ENCODE measurements at places on chromosomes 7 and 10.

DNA sequence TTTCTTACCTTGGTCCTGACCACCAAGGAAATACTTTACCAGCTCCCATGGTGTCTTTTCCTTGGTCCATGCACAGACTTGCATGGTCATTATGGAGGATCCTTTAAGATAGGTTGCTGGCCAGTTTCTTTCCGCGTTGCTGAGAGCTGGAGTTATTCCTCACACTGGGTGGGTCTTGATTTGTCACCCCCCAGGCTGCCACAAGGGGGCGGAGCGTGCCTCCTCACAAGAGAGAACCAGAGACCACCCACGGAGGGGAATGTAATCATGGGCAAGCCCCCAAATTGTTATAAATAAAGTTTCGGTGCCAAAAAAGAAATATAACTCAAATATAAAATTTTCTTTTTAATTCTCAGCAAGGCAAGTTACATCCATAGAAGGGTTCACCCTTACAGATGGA lies 10.5 kb upstream of the TRIM24 start:
- H3K36me3 ChIP-seq, result no peaks in the 10 kb centered on the region
- H3K4me3 ChIP-seq, result no peak overlapping the region
- peaks cover 4% of the 10 kb centered on the region for H3K27me3 ChIP-seq
- H3K4me1 ChIP-seq, result no peaks in the 10 kb centered on the region

- H3K4me3 ChIP-seq, result no peak overlapping the region
- peaks cover 2% of the 10 kb centered on the region for H3K36me3 ChIP-seq
- H3K4me1 ChIP-seq, result peaks cover 4% of the 10 kb centered on the region
- no peak overlapping the region for H3K27ac ChIP-seq
- H3K27me3 ChIP-seq, result no peaks in the 10 kb centered on the region
Observed at GRCh38 chr10:102585026-102585425, 59.3 kb upstream of the TRIM8 start.

GRCh38 chr7:129317450-129317849 lies 92.6 kb downstream of the AHCYL2 start:
- H3K4me3 ChIP-seq, result no peak overlapping the region
- peaks cover 8% of the 10 kb centered on the region for H3K36me3 ChIP-seq
- DNase-seq, result no peak
- no peak overlapping the region for H3K27ac ChIP-seq
- H3K27me3 ChIP-seq, result no peaks in the 10 kb centered on the region
- peaks cover 5% of the 10 kb centered on the region for H3K4me1 ChIP-seq

- H3K36me3 ChIP-seq, result peaks cover 21% of the 10 kb centered on the region
- H3K4me1 ChIP-seq, result peaks cover 15% of the 10 kb centered on the region
- no peak for DNase-seq
- H3K27me3 ChIP-seq, result no peaks in the 10 kb centered on the region
- H3K4me3 ChIP-seq, result no peak overlapping the region
Observed at GRCh38 chr7:2781636-2782035, 62.5 kb downstream of the GNA12 start.

DNA sequence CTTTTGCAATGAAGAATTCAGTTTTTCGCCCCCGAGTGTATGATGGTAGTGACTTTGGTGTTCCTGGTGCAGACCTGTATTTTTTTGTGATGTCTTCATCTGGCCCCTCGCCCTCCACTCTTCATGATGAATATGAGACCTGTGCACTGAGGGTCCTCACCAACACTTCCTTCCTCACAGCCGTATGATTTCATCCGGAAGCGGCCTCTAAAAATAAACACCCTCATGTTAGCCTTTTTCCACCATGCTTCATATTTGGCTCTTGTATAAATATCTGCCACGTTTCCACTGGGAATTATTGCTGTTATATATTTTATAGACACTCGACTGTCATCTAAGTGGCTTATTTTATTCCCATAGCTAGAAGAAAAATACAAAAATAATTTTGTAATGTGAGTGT lies 160.4 kb downstream of the MGMT start:
- peaks cover 24% of the 10 kb centered on the region for H3K36me3 ChIP-seq
- no peak overlapping the region for H3K4me3 ChIP-seq
- H3K4me1 ChIP-seq, result peaks cover 12% of the 10 kb centered on the region
- H3K27ac ChIP-seq, result no peak overlapping the region
- DNase-seq, result no peak

DNA sequence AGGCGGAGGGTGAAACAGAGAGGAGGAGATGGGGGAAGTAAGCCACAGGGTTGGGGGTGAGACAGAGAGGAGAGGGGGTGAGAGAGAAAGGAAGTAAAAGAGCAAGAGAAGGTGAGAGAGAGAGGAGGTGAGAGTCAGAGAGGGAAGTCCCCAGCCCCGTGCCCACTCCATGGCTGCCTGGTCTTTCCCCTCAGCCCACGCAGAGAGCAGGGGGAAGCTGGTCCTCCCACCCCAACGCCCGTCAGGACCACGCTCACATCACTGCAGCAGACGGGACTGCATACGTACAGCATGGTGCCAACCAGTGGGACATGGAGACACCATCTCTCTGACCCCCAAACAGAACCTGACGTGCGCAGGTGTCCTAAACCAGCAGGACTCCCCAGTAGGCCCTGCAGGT lies 12.1 kb upstream of the PDGFA start:
- H3K4me3 ChIP-seq, result no peak overlapping the region
- DNase-seq, result no peak
- H3K27me3 ChIP-seq, result peaks cover 10% of the 10 kb centered on the region
- no peaks in the 10 kb centered on the region for H3K36me3 ChIP-seq
- peaks cover 7% of the 10 kb centered on the region for H3K4me1 ChIP-seq

DNA sequence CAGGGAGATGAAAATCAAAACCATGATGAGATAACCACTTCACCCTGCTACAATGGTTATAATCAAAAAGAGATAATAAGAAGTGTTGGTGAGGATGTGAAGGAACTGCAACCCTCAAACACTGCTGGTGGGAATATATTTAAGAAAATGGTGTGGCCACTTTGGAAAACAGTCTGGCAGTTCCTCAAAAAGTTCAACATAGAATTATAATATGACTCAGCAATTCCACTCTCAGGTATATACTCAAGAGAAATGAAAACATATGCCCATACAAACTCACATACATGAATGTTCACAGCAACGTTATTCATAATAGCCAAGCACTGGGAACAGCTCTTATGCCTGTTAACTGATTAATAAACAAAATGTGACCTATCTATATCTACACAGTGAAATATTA lies 104.8 kb downstream of the SLC25A13 start:
- H3K36me3 ChIP-seq, result peaks cover 12% of the 10 kb centered on the region
- H3K4me3 ChIP-seq, result no peak overlapping the region
- DNase-seq, result no peak
- no peak overlapping the region for H3K27ac ChIP-seq

DNA sequence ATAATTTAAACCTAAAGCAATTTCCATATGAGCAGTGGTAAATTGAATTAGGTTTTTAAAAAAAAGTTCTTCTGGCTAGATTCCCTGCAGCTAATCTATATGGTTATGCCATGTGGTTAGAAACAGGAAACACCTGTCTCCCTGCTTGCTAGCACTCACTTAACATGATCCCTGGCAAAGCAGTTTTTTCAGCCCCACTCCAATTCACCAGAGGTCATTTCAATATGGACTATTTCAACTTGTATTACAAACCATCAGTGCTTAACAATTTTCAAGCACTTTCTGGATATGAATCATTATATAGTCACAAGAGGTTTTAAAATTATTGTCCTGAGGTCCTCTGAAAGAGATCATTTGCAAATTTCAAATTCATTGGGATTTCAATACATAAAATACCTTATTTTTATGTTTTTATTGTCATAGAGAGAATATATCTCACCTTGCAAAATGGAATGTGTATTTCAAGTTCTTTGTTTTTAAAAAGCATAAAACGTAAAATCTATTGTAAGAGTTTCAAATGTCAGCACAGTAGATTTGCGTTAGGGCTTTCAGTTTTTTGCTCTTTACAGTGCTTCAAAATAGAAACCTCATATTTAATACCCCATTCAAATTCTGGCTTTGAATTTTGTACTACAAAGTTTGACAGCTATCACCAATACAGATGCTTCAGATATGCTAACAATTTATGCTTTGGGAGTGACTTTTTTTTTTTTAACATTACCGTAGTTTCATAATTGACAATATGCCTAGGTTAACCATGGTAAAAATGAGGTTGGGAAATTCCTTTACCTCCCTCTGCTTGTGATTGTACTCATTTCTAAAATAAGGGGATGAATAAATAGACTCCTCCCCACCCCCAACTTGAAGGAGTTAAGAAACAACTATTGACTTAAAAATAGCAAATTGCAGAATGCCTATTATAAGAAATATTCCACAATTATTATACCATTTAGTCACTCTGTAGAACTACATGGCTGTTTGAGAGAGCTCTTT lies 117.5 kb upstream of the HGF start:
- H3K36me3 ChIP-seq, result no peaks in the 10 kb centered on the region
- DNase-seq, result no peak
- no peak overlapping the region for H3K27ac ChIP-seq
- H3K27me3 ChIP-seq, result no peaks in the 10 kb centered on the region

- H3K4me1 ChIP-seq, result peaks cover 7% of the 10 kb centered on the region
- H3K4me3 ChIP-seq, result no peak overlapping the region
- DNase-seq, result no peak
- no peak overlapping the region for H3K27ac ChIP-seq
- peaks cover 23% of the 10 kb centered on the region for H3K27me3 ChIP-seq
Observed at GRCh38 chr7:37923996-37924395, 3.6 kb downstream of the EPDR1 start.

GRCh38 chr10:96122824-96123223 lies 7.3 kb upstream of the ZNF518A start:
- no peaks in the 10 kb centered on the region for H3K4me1 ChIP-seq
- H3K27me3 ChIP-seq, result peaks cover 26% of the 10 kb centered on the region
- DNase-seq, result no peak

- no peak overlapping the region for H3K27ac ChIP-seq
- H3K36me3 ChIP-seq, result no peaks in the 10 kb centered on the region
- H3K4me1 ChIP-seq, result no peaks in the 10 kb centered on the region
- no peak overlapping the region for H3K4me3 ChIP-seq
- no peaks in the 10 kb centered on the region for H3K27me3 ChIP-seq
- no peak for DNase-seq
Observed at GRCh38 chr7:1124164-1124563, 35.8 kb downstream of the ZFAND2A start.

- H3K4me1 ChIP-seq, result peaks cover 9% of the 10 kb centered on the region
- no peaks in the 10 kb centered on the region for H3K27me3 ChIP-seq
- no peak overlapping the region for H3K4me3 ChIP-seq
Observed at GRCh38 chr7:99456288-99456687, 9.7 kb downstream of the ATP5MF start.

GRCh38 chr10:51986516-51986915 lies 287.1 kb upstream of the CSTF2T start:
- no peak overlapping the region for H3K4me3 ChIP-seq
- no peak overlapping the region for H3K27ac ChIP-seq
- no peaks in the 10 kb centered on the region for H3K27me3 ChIP-seq
- no peaks in the 10 kb centered on the region for H3K4me1 ChIP-seq

GRCh38 chr10:60940446-60940845 lies 3.5 kb downstream of the RHOBTB1 start:
- no peak overlapping the region for H3K27ac ChIP-seq
- peaks cover 7% of the 10 kb centered on the region for H3K27me3 ChIP-seq
- peaks cover 13% of the 10 kb centered on the region for H3K4me1 ChIP-seq
- H3K36me3 ChIP-seq, result no peaks in the 10 kb centered on the region
- no peak overlapping the region for H3K4me3 ChIP-seq
- no peak for DNase-seq

GRCh38 chr10:86367152-86367951 lies 757 bp upstream of the GRID1 start:
- H3K4me3 ChIP-seq, result peak overlapping the region; percentile 32
- H3K27ac ChIP-seq, result no peak overlapping the region
- DNase-seq, result no peak
- H3K4me1 ChIP-seq, result peaks cover 16% of the 10 kb centered on the region
- H3K27me3 ChIP-seq, result peaks cover 35% of the 10 kb centered on the region

DNA sequence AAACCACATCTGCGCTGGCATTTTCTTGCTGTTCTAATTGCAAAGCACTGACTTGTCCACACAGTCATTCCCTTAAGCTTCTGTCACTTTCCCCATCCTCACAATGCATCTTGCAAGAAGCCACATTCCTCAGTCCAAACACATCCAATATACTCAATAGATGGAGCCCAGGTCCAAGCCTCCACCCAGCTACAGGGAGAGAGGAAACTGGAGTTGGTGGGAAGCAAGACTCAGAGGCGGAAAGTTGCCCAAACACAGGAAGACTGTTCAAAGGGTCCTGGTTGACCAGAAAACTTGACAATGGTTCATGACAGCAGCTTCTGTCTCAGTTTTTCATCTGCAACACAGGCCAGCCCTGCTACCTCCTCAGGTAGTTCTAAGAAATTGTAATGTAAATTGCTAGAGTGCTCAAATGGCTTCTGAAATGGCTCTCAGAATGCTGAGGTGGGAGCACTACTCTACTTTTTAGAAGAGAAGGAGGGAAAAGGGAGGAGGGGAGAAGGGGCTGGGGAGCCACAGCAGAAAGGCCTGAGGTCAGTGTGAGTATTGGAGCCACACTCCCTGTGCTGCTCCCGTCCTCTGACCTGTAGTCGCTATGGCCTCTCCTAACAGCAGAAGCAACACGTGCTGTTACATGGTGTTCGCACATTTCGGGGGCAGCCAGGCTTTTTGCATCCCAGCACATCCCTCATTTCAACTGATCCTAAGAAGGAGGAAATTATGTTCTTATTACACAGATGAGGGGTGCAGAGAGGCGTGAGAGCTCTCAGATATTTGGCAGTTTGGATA lies 46.9 kb upstream of the GPR26 start:
- H3K4me1 ChIP-seq, result no peaks in the 10 kb centered on the region
- H3K36me3 ChIP-seq, result no peaks in the 10 kb centered on the region
- H3K27me3 ChIP-seq, result peaks cover 9% of the 10 kb centered on the region
- no peak for DNase-seq

DNA sequence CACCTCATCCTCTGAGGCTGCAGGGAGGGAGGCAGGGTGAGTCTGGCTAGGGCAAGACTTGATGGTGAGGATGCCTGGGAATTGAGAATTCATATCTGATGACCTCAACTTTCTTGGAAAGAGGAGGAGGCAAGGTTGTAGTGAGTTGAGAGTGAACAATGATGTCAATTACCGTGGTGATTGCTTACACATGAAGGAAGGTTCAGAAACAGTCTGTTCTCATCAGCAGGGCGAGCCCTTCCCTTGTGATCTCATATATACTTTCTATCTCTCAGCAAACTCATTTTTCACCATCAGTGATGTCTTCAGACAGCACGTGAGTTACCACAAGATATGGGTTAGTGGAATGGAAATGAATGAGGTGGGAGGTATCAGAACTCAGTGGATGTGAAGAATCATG lies 20.1 kb upstream of the COL13A1 start:
- DNase-seq, result no peak
- H3K27me3 ChIP-seq, result peaks cover 2% of the 10 kb centered on the region
- H3K27ac ChIP-seq, result no peak overlapping the region
- no peak overlapping the region for H3K4me3 ChIP-seq
- no peaks in the 10 kb centered on the region for H3K4me1 ChIP-seq

DNA sequence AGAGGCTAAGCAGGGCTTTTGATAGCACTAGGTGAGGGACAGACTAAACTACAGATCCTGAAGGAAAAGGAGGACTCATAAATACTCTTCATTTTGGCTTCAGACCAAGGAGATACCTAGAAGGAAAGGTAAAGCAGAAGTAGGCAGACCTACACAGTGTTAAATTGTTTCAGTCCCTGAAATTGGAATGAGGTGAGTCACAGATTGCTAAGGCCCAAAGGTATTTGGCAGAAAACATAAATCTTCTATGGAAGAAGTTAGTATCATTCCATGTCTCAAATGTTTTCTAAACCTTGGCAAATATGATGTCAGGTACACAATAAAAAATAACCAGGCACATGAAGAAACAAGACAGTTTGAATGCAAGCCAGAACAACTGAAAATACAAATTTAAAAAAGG lies 30.0 kb downstream of the MTERF1 start:
- H3K36me3 ChIP-seq, result peaks cover 21% of the 10 kb centered on the region
- no peak for DNase-seq
- H3K27ac ChIP-seq, result no peak overlapping the region
- no peaks in the 10 kb centered on the region for H3K27me3 ChIP-seq
- no peak overlapping the region for H3K4me3 ChIP-seq
